ENCODE measurements at places on chromosomes 1 and 21. TPM values are rescaled to one million over a fixed set of nuclear protein-coding genes. Genes with fewer than 3 reads are reported as not detected.

- H3K4me1 ChIP-seq: peaks cover 14% of the 10 kb centered on the region
- no peak overlapping the region for H3K27ac ChIP-seq
- H3K4me3 ChIP-seq: no peak overlapping the region
- H3K27me3 ChIP-seq: peaks cover 2% of the 10 kb centered on the region
Measured at GRCh38 chr21:25560271-25560685, 47.0 kb downstream of the MRPL39 start.

VHLL gene
- not detected for total RNA-seq

DNA sequence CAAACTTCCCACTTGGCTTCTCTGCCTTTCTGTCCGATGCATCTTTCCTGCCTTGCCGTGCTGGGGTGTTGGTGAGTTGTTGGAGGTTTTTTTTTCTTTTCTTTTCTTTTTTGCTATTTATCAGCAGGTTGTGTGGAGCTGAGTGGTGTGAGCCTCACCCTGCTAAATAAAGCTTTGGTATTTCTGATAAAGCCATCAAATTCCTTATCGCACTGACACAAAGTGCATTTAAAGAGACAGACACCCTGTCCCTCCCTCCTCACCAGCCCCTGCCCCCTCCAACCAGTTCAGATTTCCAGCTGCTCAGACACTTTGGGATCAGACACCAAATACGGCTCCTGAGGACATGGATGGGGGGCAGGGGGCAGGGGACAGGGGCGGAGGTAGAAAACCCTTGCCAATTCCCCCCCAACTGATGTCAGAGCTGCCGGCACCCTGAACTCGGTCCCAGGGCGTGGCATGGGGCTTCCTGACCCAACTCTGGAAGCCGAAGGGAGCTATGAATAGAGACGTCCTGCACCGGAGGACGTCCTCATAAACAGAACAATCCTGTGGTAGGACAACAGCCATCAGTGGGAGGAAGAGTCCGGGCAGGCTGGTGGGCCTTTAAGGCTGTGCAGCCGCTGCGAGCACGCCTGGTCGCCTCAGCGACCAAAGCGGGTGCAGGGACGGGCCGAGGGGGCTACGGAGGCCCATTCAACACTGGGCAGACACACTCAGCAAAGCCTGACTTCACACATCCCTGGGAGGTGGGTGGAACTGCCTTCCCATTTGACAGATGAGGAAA lies 79.0 kb downstream of the CASZ1 start:
- no peak overlapping the region for H3K4me3 ChIP-seq
- no peak overlapping the region for H3K27ac ChIP-seq
- DNase-seq: no peak

MAP3K21 gene
- 0.67 TPM for total RNA-seq

DNA sequence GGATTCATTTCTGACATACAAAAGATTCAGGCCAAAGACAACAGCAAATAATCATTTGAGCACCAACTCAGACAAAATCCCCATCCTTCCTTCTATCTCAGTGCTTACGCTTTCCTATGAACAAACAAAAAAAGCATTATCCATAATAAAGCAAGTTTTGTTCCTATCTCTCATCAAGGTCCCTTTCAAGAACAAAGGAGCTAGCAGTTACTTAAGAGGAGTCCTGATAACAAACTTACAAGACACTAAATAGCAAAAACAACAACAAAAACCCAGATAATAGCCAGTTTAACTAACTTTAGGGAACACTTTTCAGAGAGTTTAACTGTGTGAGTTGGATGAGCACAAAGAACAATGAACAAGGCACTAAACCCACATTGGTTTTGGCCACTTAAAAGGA lies 10.5 kb downstream of the EVI5 start:
- peak overlapping the region; percentile 13 for H3K27ac ChIP-seq
- no peaks in the 10 kb centered on the region for H3K36me3 ChIP-seq
- no peak for DNase-seq
- H3K4me3 ChIP-seq: no peak overlapping the region

Data from endothelial cell (in vitro differentiated cells).